ENCODE measurements at places on chromosomes 1 and 21.

GRCh38 chr1:244653439-244654107 is 647 bp downstream of the DESI2 start:
- DNase-seq = no peak

DNA sequence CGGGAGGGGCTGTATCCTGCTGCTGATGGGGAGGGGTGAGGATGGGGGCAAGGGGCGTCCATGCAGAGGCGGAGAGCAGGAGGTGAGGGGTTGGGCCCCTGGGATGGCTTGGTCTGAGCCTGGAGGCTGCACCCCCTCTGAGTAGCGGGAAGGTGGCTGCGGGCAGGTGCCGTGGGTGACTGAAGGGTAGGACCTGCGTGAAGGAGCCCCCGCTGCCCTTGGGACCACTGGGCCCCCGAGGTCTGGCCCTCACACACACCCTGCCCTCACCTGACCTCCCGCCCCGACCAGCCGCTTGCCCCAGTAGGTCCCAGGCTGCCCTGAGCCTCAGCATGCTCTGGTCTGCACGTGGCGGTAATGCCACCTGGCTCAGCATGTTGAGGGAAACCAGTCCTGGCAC is 12.8 kb upstream of the SKI start:
- no peak for DNase-seq

GRCh38 chr1:172090511-172090817 is 249.2 kb downstream of the DNM3 start:
- DNase-seq = no peak

DNA sequence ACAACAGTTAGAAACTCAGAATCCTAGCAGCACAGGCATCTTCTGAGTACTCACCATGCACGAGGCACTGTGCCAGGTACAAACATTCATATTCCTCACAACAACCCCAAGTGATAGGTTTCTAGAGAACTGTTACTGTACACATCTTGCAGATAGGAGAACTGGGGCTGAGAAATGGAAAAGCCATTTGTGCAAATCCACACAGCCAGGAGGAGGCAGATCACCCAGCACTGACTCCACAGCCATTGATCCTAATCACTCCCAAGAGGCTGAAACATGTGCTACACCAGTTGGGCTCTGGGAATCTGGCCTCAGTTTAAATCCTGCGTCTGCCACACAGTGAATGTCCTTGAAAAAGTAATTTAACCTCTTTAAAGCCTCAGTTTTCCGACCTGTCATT is 151.0 kb downstream of the ST6GALNAC5 start:
- no peak for DNase-seq

GRCh38 chr1:147579934-147580537 is 38.7 kb downstream of the BCL9 start:
- DNase-seq = no peak

DNA sequence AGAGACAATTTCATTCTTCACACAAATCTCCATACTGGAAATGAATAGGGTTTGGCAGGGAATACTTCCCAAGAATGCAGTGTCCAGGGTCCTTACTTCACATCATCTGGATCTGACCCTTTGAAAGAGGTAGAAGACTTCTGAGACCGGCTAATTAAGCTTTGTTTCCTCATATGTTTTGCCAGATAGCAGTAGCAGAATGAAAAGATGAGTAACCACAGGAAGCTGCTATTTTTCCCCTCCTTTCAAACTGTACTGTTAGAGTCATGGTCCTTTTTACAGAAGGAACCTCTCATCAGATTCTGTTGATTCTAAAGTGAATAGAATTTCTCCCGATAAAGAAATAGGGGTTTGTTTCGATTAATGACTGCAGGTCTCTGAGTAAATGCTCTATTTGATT is 1.4 kb upstream of the OLFML3 start:
- DNase-seq = no peak

DNA sequence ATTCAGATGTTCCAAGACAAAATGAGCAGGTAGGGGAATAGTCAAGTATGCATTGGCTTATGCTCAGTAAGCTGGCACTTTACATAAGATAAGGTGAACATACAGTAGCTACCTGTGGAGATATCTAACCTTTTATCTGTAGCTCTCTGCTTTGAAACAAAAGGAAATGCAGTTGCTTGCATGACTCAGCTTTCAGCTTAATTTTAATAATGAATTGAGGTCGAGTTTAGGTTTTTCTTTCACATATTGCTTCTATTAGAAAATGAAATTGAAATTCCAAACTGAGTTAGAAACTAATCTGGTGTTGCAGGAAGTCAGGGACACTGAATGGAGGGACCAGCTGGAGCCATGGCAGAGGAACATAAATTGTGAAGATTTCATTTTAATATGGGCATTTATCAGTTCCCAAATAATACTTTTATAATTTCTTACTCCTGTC is 8.3 kb downstream of the FRRS1 start:
- no peak for DNase-seq

GRCh38 chr1:245411245-245412036 is 256.7 kb downstream of the KIF26B start:
- DNase-seq = no peak

- DNase-seq = peak; percentile 83
Measured at GRCh38 chr1:17624611-17625233, 85.2 kb downstream of the ARHGEF10L start.

DNA sequence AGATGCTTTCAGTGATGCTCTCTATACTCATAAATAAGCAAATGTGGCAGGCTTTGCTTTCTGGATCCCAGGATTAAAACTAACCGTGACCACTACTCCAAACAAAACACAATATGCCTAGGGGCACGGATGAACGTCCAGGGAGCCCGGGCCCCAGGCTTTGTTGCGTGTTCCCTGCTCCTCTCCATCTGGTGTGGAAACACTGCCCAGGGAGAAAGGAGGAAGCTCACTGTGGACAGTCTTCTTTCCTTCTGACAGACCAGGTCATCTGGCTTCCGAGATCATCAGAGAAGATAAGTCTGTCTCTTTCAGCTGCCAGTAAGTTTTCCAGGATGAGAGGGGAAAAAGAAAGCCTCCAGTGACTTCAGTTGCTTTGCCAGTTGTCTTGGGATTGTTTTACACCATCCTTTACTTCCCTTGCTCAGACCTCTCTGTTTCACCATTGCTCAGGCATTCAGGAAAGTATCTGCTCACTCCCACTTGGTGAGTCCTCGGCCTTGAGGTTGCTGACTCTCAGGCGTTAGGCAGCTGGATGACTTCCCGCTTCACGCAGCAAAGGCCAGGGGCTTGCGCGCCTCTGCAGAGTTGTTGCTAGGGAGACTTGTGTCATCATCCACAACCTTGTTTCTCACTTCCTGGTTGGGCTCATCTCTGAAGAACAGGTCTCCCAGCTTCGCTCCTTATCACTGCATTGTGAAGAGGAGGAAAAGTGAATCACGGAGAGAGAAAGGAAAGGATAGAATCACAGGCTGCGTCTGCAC is 20.6 kb upstream of the PGD start:
- peak; percentile 87 for DNase-seq

DNA sequence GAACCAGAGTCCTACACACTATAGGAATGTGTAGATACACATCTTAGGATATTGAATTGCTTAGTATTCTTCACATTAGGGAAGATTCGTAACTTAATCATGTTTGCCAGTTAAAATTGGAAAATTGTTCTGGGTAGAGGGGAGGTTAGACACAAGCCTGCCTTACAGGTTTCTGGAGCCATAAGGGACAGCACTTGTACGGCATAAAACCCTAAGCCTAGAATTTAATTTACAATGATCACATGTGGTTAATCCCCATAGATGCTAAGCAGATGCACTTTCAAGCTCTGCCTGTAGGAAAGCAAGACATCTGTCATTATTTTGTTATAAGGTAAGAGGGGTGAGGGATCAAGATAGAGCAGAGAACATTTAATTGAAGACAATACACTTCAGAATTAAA is 820.7 kb downstream of the NCAM2 start:
- no peak for DNase-seq

DNA sequence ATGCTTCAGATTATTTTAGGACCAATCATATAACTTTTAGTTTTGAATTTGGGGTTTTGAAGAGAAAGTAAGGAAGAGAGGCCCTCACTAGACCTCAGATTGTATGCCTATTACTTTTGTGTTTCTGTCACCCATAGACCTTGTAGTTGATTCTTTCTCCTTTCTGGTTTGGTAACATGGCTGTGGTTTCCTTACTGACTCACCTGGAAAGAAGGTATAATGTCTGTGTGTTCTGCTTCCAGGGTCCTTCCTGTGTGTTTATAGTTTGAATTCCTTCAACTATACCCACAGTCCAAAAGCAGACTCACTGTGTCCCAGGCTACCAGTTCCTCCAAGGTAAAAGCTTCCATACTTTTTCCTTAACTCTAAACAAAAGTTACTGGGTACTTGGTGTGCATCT is 8.1 kb downstream of the SLC44A3 start:
- DNase-seq = no peak

- DNase-seq = no peak
Measured at GRCh38 chr1:91884459-91885212, 1.3 kb downstream of the TGFBR3 start.

- no peak for DNase-seq
Measured at GRCh38 chr1:11515368-11516300, 36.7 kb downstream of the DISP3 start.

GRCh38 chr1:156684227-156684782 is 7.1 kb upstream of the NES start:
- no peak for DNase-seq

GRCh38 chr1:14970115-14970798 is 183.3 kb upstream of the TMEM51 start:
- no peak for DNase-seq

DNA sequence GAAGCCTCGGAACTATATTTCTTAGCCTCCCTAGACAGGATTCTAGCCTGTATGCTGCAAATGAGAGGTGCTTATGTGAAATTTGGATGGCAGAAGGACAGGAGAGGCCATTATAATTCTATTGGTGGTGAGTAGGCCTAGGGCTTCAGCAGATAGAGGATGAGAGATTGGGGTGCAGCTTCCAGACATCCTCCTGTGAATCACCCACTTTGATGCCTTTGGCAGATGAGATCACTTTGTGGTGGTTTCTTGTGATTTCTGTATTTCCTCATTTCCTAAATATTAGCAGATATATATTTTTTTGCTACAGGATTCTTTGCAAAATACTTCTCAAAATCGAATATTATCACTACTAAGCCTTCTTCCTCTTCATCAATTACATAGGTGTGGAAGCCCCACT is 37.3 kb downstream of the MFSD2A start:
- DNase-seq = no peak

DNA sequence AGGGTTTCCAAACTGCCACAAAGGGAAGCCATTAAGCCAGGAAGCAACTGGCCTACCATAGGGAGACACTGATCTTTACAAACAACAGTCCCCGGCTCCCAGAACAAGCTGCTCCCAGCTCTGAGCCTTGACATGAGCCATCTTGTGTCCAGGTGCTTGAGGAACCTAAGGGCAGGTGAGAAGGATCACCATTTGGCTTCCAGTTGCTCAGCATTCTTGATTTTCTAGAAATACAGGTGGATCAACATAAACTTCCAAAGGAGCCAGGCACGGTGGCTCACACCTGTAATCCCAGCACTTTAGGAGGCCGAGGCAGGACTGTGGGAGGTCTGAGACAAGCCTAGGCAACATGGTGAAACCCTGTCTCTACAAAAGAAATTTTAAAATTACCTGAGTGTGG is 21.6 kb downstream of the ZBTB17 start:
- no peak for DNase-seq

DNA sequence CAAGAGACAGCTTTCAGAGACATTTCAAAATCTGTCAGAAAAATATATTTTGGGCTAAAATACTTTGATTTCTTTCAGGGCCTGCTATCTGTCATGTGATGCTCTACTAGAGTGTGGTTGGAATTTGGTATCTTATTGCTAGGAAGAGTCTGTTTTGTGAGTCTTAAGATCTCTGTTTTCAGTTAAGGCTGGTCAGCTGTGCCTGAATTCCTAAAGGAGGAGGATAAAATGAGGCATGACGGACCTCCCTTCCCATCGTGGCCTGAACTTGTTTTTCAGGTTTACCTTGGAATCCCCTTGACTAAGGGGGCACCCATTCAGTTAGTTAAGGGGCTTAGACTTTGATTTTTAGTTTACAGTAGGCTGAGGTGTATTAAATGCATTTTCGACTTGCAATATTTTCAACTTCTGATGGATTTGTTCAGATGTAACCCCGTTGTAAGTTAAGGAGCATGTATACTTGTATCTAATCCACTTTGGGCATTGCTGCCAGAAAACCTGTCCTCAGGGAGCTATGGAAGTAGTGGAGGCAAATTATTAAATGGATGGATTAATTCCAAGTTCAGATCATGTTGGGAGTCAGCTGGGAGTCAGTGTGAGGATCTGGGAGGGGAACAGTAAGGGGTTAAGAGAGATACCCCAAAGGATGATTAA is 18.3 kb downstream of the CAPN2 start:
- DNase-seq = no peak

- no peak for DNase-seq
Measured at GRCh38 chr1:161121834-161122233, 3.9 kb downstream of the NIT1 start.

DNA sequence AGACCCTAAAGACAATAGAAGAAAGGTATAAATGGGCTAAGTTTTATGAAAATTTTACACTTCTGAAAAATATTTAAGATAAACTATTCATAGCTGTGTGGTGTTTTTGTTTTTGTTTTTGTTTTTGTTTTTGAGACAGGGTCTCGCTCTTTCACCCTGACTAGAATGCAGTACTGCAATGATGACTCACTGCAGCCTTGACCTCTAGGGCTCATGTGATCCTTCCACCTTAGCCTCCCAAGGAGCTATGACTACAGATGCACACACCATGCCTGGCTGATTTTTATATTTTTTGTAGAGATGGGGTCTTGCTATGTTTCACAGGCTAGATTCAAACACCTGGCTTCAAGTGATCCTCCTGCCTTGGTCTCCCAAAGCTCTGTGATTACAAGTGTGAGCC is 66.6 kb downstream of the PUM1 start:
- no peak for DNase-seq

Data from cardiac septum (tissue), 1 donor.